KG1 (cell line): ENCODE measurements at places on chromosomes 1 and 21.
A peak's percentile ranks its signal among the peaks of the same experiment; 100 is the strongest.

GRCh38 chr1:160200786-160201185 is 4.4 kb upstream of the PEA15 start:
- DNase-seq, result no peak

DNA sequence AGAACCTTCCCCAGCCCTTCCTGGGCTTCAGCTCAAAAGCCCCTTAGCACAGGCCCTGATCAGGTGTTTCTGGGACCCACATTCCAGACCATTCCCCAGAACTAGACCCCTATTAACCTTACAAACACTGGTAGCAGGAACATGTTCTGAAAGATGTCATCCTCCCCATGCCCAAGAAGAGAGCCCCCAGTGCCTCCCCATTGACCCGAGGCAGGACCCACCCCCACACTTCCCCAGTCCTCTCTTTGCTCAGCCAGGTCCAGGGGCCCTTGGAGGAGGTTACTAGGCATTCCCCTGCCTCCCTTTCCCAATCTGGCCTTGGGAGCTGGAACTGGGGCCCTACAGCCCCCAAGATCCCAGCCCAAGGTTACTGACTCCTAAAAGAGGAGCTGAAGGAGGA is 38.9 kb upstream of the HMGB4 start:
- no peak for DNase-seq

DNA sequence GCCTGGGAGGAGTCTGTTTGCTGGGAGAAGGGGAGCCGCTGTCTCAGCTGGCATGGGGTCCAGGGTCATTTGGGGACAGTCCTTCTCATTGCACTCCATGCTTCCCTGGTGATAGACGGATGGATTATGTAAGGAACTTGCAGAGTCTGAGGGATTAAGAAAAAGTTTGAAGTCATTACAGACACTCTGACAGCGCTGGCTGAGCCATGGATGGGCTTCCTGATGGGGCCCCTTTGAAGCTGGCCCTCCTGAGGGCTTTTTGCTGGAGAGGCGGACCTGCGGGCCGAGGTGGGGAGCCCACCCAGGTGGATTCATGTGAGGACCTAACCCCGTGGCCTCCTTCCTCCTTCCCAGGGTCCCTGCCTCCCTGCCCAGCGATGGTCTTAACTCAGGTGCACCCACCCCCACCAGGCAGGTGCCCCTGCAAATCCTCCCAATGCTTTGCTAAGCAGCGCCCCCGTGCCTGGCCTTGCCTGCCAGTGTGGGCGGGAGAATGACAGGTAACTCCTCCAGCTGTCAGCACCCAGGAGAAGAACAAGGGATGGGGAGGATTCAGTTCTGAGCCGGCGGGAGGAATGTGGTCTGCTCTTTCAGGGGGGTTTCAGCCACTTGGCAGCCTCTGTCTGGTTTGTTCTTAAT is 24.2 kb upstream of the C1orf174 start:
- no peak for DNase-seq

DNA sequence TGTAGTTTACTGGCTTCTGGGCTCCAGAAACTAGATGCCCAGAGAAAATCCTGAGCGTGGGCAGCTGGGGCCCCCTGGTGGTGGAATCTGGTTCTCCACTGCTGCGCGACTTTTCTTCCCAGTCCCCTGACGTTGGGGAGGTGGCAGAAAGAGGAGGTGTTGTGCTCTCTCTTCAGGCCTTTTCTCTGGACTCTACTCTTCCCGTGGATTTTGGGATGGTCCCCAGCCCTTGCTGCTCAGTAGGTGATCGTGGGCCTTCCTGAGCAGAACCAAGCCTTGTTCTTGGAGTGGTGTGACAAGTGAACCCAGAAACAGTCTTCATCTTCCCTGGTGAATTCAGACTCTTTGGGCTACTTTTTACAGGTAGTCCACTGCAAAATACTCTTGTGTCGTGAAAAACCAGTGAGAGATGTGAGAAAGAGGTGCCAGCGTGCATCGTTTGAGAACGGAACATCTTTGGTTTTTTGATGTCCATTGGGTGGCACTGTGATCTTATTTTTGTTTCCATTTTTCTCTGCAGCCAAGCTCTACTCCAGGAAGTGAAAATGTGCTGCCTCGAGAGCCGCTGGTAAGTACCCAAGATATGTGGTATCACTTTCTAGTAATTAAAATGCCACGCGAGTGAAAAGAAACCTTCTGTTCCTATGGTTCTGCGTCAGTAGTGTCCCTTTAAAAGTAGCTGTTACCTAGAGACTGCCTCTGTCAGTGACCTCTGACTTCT is 20.2 kb downstream of the PEX14 start:
- peak; percentile 65 for DNase-seq

DNA sequence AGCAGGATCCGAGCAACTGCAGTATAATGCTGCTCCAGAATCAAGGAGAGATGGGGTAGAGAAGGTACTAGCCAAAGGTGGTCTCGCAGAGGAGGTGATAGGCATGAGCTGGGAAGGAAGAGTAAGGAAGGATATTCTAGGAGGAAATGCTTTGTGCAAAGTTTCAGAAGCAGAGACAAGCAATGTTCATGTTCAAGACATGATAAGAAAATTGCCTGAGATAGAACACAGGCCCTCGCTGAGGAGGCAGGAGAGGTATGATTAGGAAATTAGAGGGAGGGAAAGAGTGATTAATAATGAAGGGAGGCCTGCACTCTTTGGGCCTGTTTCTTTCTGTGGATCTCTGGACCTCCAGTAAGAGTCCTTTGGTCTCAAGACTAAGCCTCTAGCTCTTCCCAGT is 12.9 kb upstream of the ETV3 start:
- no peak for DNase-seq

DNA sequence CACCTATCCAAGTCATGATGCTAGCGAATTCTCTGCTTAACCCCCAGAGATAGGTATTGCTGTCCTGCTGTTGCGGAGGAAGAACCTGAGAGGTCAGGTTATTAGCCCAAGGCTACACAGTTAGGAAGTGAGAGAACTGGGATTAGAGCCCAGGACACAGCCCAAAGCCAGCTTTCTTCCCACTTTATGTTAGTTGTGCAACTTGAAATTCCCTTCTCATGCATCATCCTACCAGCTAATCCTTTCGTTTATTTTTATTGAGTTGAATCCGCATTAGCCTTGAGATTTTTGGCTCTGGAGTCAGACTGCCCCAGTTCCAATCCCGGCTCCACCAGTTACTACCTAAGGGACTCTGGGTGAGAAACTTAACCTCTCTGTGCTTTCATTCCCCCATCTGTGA is 65.4 kb downstream of the PLEKHA6 start:
- DNase-seq, result no peak

DNA sequence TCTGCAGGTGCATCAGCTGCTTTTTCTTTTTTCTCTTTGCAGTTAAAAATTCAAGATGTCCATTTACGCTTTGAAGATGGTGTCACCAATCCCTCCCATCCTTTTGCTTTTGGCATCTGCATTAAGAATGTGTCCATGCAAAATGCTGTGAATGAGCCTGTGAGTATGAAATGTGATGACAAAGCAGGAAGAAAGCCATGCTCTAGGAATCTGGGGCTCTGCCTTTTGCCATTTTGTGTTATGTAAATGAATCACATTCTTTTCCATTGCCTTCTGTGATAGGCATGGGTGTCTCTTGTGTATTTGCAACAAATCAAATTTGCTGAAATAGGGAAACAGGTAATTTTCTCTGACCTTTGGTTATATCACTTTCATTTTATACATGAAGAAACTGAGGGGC is 19.4 kb downstream of the VPS13D start:
- no peak for DNase-seq

GRCh38 chr1:180603850-180604226 is 28.0 kb upstream of the XPR1 start:
- no peak for DNase-seq

- DNase-seq, result no peak
Observed at GRCh38 chr1:63261736-63262458, 60.5 kb upstream of the FOXD3 start.

DNA sequence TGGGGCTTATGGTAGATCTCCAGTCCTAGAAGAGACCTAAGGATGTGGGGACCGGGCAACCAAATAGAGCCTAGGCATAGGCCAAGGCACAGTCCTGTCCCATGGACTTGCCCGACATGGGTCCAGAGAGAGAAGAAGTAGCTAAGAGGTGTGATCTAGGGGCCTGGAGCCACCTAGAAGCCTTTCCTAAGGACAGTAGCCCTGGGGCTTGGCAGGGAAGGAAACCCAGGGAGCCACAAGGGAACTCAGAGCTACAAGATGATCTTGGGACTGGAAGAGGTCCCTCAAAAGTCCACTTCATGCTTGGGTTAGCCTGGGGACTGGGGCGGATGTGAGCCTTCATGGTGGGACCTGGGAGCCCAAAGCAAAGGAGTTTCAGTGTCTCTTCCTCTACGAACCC is 18.8 kb downstream of the IRF2BP2 start:
- no peak for DNase-seq

GRCh38 chr1:155043301-155043702 is 7.8 kb upstream of the ADAM15 start:
- no peak for DNase-seq

DNA sequence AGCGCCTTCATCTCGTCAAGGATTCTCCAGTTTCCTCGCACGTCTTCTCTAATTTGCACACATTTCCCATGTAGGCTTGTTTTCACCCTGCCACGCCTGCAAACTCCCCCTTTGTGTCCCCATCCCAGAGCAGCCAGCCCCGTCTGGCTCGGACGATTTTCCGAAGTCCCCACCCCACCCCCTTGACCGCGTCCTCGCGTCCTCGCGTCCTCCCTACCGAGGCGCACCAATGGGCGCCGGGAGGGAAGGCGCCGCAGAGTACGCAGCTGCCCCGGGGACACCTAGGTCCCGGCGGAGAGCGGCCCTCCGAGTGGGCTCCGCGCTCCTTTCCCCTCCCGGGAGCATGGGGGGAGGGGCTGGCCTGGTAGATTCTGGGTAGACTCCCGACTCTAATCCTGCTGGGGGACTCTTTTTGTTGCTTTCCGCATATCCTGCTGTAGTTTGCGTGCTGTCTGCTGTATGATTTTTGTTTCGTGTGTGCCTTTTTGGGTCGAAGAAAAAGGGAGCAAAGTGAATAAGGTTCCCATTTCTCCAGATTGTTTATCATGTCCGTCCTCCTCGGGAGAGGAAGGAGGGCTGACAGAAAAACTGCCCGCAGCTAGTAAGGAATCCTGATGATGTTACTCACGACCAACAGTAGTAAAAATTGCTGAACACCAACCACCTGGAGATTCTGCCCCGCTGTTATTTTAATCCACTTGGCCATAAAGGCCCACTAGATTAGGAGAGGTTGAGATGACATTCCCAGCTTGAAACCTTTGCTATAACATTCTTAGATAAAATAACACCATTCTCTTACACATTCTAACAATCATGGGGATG is 1.5 kb downstream of the CACHD1 start:
- no peak for DNase-seq

GRCh38 chr1:19123837-19124236 is 86.2 kb downstream of the UBR4 start:
- no peak for DNase-seq

- DNase-seq, result no peak
Observed at GRCh38 chr1:192639607-192640368, 3.8 kb downstream of the RGS13 start.

DNA sequence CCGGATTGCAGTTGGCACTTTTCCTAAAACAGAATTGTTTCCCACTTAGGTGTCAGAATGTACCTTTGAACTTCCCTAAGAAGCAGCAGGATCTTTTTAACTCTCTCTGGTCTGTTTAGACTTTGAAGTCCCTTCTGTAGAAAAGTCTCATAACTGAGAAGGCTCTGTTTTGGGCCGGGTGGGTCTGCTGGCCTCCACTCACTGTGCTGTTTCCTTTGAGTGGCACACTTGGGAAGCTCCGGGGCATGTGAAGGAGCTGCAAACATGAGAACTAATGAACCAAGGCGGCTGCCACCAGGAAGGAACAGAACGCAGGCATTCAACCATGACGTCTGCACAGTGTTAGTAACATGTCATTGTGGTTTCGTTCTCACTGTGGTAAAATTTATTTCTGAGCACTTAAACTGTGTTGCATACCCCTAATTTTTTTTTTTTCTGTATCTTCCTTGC is 19.5 kb upstream of the NCMAP start:
- DNase-seq, result no peak

DNA sequence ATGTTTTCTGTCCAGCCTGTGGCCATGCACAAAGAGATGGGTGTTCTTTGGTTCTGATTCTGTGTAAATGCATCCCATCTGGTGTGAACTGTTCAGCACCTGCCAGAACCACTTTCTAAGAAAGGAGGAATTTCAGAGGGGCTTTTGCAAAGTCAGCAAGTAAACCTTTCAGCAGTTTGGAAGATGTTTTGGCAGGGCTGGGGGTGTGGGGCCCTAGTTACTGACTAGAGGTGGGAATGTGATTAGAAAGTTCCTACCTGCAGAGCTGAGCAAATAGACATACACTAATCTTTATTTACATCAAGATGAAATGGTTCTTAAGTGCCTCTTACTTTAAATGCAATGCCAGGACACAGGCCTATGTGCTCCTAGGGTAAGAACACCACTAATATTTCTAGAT is 378.1 kb upstream of the USP24 start:
- no peak for DNase-seq

DNA sequence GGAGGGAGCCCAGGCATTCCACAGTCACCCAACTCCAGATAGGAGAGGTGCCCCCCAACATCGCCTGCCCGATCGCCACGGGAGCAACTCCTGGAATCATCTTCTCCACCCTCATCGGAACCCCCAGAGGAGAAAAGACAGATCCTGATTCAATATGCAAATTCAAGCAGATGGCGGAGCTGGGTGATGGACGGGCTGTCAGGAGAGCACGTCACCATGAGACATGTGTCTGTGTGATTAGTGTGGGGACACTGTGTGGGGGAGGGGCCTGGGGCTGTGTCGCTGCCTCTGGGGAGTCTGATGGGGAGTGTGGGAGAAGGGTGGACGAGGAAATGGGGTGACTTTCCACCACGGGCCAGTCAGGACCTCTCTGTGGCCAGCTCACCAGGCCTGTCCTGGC is 90.2 kb upstream of the CSF3R start:
- no peak for DNase-seq

DNA sequence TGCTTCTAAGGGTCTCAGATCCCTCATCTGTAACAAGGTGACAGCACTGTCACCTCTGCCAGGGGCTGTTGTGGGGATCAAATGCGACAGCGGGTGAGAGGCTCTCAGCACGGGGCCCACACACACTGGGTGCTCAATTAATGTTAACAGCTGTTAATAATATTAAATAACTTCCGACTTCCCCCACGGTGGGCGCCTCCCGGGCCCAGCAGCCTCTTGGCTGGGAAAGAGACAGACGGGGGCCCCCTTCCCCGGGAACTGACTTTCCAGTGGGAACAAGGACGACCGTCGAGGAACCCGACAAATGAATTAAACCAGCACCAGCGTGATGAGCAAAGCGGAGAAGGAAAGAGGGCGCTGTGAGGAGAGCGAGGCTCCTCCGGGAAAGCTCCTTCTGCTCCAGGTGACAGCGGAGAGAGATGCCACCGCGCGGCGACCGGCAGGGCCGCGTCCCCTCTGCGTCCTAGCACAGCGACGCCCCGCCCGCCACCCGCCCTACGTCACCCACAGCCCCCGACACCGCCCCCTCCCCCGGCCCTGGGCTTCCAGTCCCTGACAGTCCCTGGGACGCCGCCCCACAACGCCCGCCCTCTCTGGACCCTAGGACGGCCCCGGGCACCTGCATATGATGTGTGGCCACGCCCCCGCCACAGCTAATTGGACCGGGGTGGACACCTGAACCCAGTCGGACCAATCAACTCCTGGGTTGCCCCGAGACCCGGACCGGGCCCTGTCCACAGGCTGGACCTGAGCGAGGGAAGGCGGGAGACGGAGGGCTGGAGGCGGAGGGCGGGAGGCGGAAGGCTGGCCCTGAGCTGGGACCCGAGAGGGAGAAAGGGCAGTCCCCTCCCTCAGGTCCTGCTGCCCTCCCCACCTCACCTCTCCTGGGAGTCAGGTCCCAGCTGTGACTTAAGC is 38.2 kb downstream of the MATN1 start:
- no peak for DNase-seq
